Activated CD4-positive, alpha-beta T cell treated with anti-CD3 and anti-CD28 coated beads, Interleukin-2, amount 10 ng/mL, durations not matched to agents 7 days and 5 days (primary cell): ENCODE measurements at places on chromosomes 6 and 20.
A peak's percentile ranks its signal among the peaks of the same experiment; 100 is the strongest.

- DNase-seq: no peak
Observed at GRCh38 chr20:62374331-62375152, 7.4 kb upstream of the LAMA5 start.

GRCh38 chr6:159107451-159108260 lies 61.5 kb upstream of the FNDC1 start:
- peak; percentile 64 for DNase-seq

DNA sequence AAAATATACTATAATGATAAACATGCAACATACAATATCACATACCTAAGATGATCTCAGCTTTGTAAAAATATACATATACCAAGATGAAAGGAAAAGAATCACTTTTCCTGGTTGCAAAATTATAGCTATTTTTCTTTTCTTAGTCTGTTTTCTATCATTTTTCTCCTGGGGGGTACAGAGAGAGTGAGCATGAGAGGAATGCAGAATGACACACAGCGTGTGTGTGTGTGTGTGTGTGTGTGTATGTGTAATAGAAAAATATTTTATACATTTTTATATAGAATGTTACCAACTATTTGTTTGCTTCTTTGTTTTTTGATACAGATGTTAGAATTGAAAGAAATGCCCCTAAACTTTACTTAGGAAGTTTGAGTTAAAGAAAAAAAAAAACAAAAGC lies 64.3 kb downstream of the FAM83B start:
- no peak for DNase-seq

GRCh38 chr6:139109558-139109957 lies 25.3 kb upstream of the HECA start:
- peak; percentile 35 for DNase-seq
